ENCODE measurements at places on chromosomes 7 and 10.
A peak's percentile ranks its signal among the peaks of the same experiment; 100 is the strongest.

GRCh38 chr7:70595755-70596597 lies 536.0 kb upstream of the GALNT17 start:
- DNase-seq = no peak

DNA sequence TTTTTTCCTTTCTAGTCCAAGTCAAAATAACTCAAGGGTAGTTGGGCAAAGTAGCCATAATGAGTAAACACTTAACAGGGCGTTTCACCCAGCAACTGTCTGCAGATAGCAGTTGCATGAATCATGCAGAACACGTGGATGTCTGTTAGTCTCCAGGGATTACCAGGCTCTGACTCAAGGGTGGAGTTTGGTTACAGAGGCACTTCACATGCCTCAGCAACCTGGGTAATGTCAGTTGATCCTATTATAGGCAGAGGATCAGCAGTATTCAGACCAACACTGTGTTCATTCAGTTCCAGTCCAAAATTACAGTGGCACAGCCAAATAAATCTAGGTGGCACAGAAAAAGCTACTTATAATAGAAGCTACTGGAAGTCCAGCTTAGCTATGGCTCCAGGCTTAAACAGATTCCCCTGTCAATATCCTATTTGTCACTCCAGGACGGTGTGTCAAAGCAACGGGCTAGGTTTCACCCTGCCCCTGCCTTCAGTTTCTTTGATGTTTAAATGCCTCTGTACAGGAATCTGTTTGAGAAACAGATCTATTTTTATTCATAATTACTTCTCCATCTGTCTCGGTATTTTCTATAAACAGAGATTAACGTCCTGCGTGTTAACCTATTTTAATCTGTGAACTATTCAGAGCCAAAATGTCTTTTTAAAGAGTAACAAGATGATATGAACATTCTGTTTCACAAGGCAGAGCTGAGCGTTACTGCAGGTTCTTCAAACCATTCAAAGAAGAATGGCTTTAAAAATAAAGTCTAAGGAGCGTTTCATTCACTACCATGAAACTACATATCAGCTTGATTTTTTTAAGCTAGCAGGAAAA lies 162.6 kb upstream of the AKR1E2 start:
- DNase-seq = peak; percentile 31

- no peak for DNase-seq
Observed at GRCh38 chr7:131879424-131879823, 323.0 kb upstream of the PODXL start.

- no peak for DNase-seq
Observed at GRCh38 chr7:361680-362401, 71.9 kb downstream of the FOXL3 start.

GRCh38 chr10:28879875-28880682 lies 202.8 kb downstream of the BAMBI start:
- DNase-seq = no peak

DNA sequence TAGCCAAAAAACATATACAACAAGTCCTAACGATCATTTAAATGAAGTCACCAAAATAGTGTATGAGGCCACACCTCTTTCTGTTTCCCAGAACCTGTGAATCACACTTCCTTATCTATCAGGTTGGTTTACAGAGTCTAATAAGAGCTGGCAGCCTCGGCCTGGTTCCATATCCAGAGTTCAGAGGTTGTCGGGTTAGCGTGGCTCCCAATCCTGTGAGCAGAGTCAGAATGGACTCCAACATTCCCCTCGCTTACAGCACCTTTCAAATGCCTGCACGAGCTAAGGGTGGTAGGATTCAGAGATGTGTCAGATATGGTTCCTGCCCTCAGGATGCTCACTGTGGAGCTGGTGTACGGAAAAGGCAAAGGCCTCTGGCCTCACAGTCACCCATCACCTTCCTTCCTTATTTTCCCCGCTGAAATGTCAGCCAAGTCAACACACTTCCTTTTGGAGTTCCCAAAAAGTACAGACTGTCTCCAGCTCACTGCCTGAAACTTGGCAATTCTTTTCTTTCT lies 6.0 kb downstream of the IL15RA start:
- DNase-seq = no peak

DNA sequence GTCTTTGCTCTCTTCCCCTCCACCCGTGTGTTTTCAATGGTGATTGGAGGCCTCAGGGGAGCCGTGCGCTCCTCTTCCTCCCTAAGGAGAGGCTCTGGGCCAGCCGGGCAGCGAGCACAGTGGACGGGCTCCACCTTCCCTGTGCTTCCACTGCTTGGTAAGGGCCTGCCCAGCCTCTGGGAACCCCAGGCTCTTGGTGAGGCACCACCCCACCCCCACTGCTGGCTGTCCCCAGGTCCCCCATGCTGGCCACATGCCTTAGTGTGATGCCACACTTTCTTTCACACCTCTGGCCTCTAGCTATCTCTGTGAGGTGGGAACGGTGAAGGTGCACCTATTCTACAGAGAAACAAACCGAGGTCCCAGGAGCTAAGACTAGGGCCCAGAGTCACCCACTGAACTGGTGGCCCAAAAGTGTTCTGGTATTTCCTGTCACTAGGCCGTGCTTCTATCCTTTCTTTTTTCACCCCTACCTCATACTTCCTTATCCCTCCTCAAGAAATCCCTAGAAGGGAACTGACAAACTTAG lies 53.3 kb downstream of the UNC5B start:
- no peak for DNase-seq

DNA sequence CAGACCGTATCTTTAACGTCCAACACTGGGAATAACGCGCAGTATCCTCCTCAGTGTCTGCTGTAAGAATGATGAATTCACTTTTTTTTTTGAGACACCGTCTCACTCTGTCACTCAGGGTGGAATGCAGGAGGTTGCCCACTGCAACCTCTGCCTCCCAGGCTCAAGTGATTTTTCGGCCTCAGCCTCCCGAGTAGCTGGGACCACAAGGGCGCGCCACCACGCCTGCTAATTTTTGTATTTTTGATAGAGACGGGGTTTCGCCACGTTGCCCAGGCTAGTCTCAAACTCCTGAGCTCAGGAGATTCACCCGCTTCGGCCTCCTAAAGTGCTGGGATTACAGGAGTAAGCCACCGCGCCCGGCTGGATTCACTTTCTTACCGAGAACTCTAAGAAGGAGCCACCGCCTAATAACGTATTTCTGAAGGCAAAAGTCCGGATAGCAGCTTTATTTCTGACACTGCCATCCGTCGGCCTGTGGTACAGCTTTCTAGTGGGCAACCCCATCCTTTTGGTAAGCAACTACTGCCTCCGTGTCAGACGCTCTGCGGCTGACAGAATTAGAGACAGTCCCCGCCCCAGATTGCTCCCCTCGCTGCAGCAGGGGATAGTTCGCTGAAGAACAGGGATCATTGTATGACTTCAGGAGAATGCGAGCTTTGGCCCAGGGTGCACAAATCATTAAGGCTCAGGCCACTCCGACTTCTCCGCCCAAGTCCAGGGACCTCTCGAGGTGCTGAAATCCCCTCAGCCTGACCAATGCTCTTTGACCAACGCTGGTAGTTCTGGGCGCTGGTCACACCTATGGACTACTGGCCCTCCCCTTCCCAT lies 662 bp downstream of the POLR3A start:
- DNase-seq = no peak

DNA sequence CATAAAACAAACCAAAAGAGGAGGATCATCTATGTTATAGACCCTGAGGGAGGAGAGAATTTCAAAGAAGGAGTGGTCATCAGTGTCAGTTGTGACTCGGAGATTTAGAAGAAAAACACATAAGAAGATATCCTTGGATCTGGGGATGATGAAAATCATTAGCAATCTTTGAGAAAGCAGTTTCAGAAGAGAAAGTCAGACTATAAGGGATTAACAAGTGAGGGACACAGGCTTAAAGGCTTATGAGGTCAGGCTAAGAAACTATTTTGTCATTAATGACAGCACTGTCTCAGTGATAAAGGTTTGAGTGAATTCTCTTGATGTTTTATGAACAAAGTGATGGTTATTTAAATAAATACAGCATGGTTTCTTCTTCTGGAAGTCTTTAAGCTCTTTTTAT lies 6.1 kb upstream of the GPR85 start:
- no peak for DNase-seq

- no peak for DNase-seq
Observed at GRCh38 chr10:68239596-68240150, 7.8 kb upstream of the ATOH7 start.

GRCh38 chr10:125694883-125695282 lies 11.9 kb upstream of the TEX36 start:
- no peak for DNase-seq

DNA sequence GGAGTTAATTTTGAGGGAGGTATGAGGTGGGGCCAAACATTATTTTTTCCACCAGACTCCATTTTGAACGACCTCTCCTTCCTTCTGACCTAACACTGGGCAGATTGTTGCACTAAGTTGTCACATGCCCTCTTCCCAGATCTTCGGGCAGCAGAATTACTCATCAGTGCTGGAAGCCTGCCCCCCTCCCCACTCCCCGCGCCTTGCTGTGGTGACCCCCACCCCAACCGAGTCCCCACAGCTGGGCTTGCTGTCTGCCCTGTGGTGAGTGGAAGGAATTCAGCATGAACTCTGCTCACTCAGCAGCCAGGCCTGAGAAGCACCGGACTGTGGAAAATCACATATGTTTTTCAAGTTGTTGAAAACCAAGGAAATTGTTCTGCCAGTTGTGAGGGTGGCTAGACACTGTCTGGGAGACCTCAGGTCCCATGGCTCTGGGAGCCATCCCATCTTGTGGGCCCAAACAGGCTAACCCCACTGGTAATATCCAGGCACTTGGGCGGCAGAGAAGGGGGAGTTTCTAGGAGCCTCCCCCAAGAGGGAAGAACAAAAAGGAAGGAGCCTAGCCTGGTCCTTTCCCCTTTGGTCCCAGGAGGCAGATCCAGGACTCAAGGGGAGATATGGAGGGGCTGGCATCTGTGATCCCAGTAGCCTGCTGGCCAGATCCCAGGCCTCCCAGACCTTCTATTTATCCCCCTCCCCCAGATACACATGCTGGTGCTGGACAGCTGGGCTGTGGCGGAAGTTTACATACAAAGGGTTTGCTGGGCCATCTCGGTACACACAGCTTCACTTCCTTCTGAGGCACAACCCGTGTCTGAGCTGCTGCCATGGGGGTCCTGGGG lies 3.5 kb upstream of the AEBP1 start:
- no peak for DNase-seq

DNA sequence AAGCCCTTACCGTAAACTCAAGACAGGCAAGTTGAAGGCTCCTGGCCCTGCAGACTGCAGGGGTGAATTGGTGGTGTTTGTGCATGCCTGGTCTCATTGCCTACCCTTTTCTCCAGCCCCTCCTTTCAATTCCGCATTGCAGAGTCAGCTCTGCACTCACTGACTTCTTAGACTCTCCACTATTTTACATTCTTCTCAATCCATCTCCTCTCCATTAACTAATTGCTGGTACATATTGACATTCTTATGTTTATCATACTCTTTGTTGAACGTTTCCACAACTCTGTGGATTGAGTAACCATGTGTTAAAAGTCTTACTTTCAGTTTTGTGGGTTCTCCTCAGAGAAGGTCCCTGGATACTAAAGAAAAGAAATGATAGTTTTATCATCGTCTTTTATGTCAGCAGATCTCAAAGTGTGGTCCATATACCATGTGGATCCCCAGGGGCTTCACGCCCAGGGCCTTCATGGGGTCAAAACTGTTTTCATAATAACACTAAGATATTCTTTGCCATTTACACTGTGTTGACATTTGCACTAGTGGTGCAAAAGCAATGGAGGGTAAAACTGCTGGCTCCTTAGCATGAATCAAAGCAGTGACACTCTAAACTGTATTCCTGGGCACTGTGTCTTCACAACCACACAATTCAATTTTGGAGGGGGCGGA lies 135.4 kb upstream of the FZD1 start:
- DNase-seq = no peak

- no peak for DNase-seq
Observed at GRCh38 chr7:155280446-155281397, 17.0 kb upstream of the INSIG1 start.

DNA sequence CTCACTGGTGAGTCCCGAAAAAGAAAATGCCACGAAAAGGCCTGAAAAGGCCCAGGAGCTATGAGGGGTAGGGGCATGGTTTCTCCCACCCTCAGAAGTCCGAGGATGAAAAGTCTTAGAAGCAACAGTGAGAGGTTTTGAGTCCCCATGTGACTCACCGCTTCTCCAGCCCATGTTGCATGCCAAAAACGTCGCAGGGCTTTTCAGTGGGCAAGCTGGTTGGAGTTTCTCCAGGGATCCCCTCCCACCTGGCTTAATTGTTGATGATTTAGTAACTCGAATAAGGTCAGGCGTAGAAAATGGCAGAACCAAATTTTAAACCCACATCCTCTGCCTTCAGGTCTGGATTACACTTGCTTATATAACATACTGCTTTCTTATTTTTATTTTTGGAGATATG lies 96.3 kb upstream of the ARMC3 start:
- no peak for DNase-seq

- DNase-seq = peak; percentile 73
Observed at GRCh38 chr10:119253433-119254174, 46.2 kb downstream of the GRK5 start.

- no peak for DNase-seq
Observed at GRCh38 chr10:102431452-102432124, 786 bp downstream of the CUEDC2 start.
